ENCODE measurements at places on chromosomes 7 and 10.

DNA sequence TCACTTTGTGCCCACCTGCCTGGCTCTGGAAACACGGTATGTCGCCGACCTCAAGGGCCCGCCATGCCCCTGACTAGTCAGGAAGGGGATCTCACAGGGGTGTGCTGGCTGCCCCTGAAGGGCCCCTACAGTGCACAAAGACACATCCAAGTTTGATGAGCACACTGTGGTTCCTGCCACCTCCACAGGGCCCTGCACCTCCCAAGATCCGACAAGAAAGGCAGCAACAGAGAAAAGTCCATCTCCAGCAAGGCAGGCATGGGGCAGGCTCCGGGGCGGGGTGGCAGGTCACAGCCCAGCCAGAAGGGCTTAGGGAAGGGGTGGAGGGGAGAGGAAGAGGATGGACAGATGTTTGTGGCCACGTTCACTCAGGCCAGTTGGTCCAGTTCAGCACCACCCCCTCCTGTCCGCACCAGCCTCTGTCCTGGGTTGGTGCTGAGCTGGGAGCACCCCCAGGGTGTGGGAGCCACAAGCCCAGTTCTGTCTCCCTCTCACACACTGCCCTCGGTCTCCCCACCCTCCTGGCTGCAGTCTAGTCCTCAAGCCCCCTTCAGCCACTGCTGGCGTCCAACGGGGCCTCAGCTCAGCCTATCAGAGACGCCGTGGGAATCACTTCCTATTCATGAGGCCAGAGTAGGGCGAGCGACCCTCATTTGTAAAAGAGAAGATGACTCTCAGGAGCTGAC, 11.5 kb downstream of the DRGX start:
- peaks cover 41% of the 10 kb centered on the region for H3K27me3 ChIP-seq
- no peak overlapping the region for H3K27ac ChIP-seq
- H3K4me3 ChIP-seq, result no peak overlapping the region
- H3K36me3 ChIP-seq, result no peaks in the 10 kb centered on the region
- no peak for DNase-seq
- H3K4me1 ChIP-seq, result no peaks in the 10 kb centered on the region

DNA sequence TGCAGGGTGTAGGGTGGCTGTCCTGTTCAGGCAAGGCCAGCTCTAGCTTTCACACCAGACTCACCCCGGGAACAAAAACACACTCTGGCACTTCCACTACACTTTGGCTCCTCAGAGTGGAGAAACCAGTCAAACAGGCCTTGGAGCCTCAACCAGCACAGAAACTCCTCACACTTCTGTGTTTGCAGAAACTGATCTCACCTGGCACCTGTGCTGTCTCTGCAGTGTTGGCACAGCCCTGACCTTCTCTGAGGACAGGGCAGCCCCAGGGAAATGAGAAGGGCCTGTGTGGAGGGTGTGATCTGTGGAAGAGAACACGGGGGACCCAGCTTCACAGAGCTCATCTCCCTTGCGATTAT, 4.1 kb upstream of the CALML5 start:
- H3K4me3 ChIP-seq, result peak overlapping the region; percentile 14
- H3K4me1 ChIP-seq, result peaks cover 21% of the 10 kb centered on the region
- no peaks in the 10 kb centered on the region for H3K36me3 ChIP-seq
- DNase-seq, result no peak

GRCh38 chr7:44987996-44988395, 9.2 kb upstream of the MYO1G start:
- H3K27ac ChIP-seq, result peak overlapping the region; percentile 100
- H3K27me3 ChIP-seq, result no peaks in the 10 kb centered on the region
- DNase-seq, result no peak

DNA sequence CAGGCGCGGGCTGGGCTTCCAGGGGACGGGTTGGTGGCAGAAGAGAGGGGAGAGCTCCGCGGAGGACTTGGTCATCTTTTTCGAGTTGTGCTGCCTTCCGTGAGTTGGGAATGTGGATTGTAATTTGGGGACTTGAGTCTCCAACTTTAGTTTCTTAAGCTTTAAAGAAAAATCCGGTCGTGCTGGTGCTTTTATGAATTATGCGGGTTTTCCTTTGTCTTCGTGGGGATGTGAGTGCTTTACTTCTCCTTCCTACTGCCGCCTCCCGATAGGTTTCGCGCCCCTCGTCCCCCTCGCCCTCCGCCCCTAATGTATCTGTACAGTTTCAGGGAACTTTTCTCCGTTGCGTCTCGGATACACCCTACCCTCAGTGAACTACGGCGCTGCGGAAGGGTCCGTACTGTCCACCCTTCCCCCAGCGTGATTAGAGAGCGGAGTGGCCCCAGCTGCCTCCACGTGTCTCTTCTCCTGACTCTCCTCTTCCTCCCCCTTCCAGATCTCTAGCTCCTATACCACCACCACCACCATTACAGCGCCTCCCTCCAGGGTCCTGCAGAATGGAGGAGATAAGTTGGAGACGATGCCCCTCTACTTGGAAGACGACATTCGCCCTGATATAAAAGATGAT, 649 bp downstream of the SCD start:
- no peak for DNase-seq
- H3K4me1 ChIP-seq, result peaks cover 46% of the 10 kb centered on the region
- no peaks in the 10 kb centered on the region for H3K27me3 ChIP-seq
- peaks cover 26% of the 10 kb centered on the region for H3K36me3 ChIP-seq

GRCh38 chr7:35571611-35572240, 123.2 kb downstream of the HERPUD2 start:
- H3K27me3 ChIP-seq, result no peaks in the 10 kb centered on the region
- no peaks in the 10 kb centered on the region for H3K36me3 ChIP-seq
- no peak overlapping the region for H3K4me3 ChIP-seq
- H3K27ac ChIP-seq, result no peak overlapping the region

DNA sequence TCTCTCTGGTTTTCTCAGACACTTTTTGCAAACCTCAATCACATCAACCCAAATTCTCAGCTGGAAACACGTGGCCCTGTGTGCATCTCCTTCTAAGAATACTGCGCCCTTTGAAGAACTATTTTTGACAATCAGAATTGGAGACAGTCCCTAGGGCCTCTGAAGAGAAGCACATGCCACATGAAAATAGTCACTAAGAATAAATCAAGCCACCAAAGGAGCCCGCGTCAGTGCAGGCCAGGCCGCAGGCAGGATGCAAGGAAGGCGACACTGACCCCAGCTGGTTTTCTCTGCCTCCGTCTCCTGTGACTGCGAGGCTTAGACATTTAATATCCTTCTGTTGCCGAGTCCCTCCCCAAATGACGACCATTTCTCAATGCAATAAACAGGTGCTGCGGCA, 88.0 kb upstream of the ADAM12 start:
- no peaks in the 10 kb centered on the region for H3K36me3 ChIP-seq
- no peak overlapping the region for H3K4me3 ChIP-seq
- DNase-seq, result no peak
- peaks cover 8% of the 10 kb centered on the region for H3K27me3 ChIP-seq
- H3K4me1 ChIP-seq, result no peaks in the 10 kb centered on the region

DNA sequence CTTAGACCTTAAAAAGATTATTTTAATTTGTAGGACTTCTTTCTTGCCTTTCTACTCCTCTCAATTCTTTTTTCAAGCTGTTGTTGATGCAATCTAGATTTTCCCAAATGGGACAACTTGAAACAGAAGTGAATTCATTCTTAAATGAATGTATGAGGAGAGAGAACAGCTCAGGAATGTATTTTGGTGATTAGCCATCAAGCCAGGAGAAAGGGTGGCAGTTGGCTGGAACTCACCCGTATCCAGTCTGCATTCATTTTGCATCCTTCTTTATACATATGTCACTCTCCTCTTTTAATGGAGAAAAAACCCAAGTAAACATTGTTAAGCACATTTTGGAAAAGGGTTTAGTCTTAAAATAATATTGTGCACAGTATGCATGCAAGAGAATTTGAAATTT, 251.3 kb downstream of the REEP3 start:
- no peak overlapping the region for H3K4me3 ChIP-seq
- H3K27me3 ChIP-seq, result no peaks in the 10 kb centered on the region
- no peaks in the 10 kb centered on the region for H3K36me3 ChIP-seq
- H3K4me1 ChIP-seq, result no peaks in the 10 kb centered on the region
- no peak for DNase-seq

DNA sequence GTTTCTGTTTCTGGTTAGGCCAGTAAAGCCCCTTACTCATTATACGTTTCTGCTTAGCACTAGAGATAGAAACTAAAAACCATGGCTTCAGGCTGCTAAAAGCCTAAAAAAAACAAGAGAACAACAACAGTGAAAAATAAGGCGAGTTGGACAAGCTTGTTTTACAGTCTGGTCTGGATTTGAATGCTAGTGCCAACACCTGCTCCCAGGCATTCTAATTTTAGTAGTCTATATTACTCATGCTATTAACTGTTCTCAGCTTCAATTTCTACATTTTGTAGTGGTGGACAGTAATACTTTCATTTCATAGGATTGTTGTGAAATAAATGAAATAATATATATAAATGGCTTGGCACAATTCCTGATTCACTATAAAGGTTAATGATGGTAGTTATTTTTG, 108.5 kb downstream of the HBP1 start:
- no peaks in the 10 kb centered on the region for H3K27me3 ChIP-seq
- no peaks in the 10 kb centered on the region for H3K4me1 ChIP-seq
- H3K4me3 ChIP-seq, result no peak overlapping the region
- no peak for DNase-seq
- H3K27ac ChIP-seq, result no peak overlapping the region

DNA sequence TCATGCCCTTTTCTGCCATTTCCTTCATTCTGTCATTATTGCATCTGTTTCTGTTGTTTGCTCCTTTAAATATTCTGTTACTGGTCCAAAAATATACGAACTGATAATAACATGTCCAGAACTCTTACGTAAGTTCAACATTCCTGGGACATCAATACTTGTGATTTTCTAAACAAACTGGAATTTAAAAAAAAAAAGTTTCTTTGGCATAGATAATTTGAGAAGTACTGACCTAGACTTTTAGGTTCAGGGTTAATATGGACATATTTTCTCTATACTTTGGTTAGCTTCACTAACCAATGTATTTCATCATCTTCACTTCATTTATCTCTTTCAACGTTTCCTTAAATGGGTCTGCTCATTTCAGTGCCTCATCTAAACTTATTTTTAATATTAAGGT, 147.3 kb downstream of the JMJD1C start:
- no peak for DNase-seq
- peaks cover 18% of the 10 kb centered on the region for H3K4me1 ChIP-seq
- H3K4me3 ChIP-seq, result no peak overlapping the region
- peaks cover 18% of the 10 kb centered on the region for H3K36me3 ChIP-seq

DNA sequence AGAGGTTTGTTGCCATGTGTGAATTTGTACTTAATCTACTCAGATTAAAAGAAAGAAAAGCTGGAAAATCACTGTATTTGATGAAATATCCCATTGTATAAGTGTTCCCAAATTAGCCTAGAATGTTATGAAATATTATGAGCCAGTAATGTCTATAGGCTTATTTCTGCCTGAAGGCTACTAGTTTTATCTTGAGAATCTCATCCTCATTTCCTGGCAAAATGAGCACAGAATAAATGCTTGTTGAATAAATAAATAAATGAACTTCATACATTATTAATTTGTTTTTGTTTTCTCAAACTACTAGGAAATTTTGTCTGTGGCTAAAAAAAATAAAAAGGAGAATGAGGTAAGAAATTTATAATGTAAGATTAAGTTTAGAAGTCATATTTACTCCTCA, 25.5 kb downstream of the HELLS start:
- no peak overlapping the region for H3K27ac ChIP-seq
- H3K4me1 ChIP-seq, result no peaks in the 10 kb centered on the region
- no peak for DNase-seq
- peaks cover 24% of the 10 kb centered on the region for H3K36me3 ChIP-seq

DNA sequence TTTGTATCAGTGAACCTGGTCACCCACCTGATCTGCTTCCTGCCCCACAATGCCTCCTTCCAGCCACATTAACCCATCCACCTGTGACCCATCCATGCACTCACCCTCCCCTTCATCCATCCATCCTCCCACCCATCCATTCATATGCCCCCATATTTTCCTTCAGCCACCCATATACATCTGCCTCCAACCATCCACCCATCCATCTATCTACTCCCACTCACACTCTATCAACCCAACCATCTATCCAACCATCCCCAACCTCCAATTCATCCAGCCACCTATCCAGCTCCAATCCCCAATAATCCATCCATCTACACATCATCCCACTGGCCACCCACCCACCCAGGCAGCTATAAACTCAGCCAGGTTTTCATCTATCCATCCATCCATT, 51.0 kb downstream of the GRID1 start:
- H3K4me3 ChIP-seq, result no peak overlapping the region
- DNase-seq, result no peak
- no peak overlapping the region for H3K27ac ChIP-seq
- H3K4me1 ChIP-seq, result no peaks in the 10 kb centered on the region

DNA sequence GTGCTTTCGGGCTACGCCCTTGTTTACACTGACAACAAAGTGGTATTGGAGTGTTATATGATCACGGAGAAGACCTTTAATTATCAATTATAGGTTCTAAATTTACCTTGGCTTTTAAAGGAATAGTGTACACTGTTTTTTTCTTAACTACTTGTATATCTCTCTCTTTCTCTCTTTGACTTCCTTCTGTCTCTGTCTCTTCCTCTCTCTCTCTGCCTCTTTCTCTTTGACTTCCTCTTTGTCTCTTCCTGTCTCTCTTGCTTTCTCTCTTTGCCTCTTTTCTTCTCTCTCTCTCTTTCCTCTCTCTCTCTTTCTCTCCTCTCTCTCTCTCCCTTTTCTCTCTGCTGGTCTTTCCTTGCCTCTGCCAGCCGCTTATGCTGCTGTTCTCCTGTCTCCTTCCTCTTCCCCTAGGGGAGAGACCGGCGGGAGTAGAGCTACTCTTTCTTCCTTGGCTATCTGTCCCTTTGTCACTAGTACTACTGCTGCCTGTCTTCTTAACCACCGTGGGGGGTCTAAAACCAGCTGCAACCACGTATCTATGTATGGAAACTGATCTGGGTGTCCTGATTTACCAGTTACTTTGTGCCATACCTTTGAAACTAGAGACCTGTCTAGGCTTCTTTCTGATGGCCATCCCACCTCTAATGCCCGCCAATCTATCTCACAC, 36.9 kb upstream of the GSDME start:
- H3K4me1 ChIP-seq, result peaks cover 5% of the 10 kb centered on the region
- DNase-seq, result no peak
- H3K27ac ChIP-seq, result no peak overlapping the region
- no peak overlapping the region for H3K4me3 ChIP-seq

DNA sequence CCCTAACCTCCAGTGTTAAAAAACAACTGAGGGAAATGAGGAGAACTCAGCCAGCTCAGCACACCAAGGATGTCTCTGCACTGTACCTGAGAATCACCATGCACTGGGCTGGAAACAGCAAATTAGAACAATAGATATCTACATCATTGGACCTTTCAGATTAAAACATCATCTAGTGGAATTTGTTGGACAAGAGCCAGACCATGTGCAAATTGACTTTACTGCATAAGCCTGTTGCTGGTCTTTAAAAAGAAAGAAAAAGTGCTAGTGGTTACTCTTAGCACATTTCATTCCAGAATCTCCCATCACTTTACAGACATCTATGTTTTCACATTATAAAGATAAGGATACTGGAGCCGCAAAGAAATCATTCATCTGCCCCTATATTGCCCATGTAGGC, 75.4 kb downstream of the FGFR2 start:
- no peak for DNase-seq
- peak overlapping the region; percentile 69 for H3K27ac ChIP-seq

Data from progenitor cell of endocrine pancreas (in vitro differentiated cells).